ENCODE measurements at places on chromosomes 2 and 18.

GRCh38 chr2:113175042-113175628 is 1.4 kb downstream of the PSD4 start:
- no peak for DNase-seq

DNA sequence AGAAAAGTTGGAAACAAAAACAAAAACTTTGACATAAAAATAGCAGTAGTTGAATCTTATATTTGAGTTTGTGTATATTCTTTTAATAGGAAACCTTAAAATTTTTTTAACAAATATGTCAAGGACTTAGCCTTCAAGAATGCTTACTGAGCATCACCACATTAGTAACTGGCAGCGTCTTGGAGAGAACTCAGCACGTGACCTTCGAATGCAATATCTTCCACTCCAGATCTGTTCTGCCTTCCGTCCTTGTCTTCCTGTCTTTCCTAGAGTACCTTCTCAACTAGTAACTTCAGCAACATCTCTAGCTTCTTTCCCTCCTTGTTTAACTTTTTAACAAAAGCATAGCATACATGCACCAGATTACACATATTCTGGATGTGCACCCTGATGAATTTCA is 972 bp downstream of the RSAD2 start:
- no peak for DNase-seq

DNA sequence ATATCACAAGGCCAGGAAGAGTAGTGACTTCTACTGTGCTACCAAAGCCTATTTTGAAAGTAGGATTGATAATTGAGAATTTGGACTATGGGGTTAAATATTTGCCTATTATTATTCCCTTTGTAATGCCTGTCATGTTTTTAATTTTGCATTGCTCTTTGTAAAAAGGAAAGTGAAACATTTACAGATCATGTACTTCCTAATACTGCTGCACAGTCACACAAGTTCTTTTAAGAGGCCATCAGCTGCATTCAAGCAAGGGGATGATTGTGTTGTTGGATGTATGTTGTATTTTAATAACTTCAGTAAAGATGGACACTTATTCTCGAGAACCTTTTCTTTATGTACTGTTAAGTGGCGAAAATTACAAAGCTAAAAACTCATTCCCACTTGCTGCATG is 70.1 kb downstream of the PLEKHA3 start:
- no peak for DNase-seq

GRCh38 chr2:197215748-197216360 is 94.7 kb downstream of the ANKRD44 start:
- no peak for DNase-seq

- DNase-seq = no peak
Measured at GRCh38 chr2:188519136-188519535, 227.5 kb downstream of the GULP1 start.

- no peak for DNase-seq
Measured at GRCh38 chr2:24806661-24807036, 13.4 kb downstream of the CENPO start.
